Stimulated activated CD4-positive, alpha-beta T cell treated with anti-CD3 and anti-CD28 coated beads, Interleukin-12 subunit alpha, Interleukin-12 subunit beta, amount 100 ng/mL, for 24 hours (primary cell): ENCODE measurements at places on chromosomes 2 and 18.
A peak's percentile ranks its signal among the peaks of the same experiment; 100 is the strongest.

DNA sequence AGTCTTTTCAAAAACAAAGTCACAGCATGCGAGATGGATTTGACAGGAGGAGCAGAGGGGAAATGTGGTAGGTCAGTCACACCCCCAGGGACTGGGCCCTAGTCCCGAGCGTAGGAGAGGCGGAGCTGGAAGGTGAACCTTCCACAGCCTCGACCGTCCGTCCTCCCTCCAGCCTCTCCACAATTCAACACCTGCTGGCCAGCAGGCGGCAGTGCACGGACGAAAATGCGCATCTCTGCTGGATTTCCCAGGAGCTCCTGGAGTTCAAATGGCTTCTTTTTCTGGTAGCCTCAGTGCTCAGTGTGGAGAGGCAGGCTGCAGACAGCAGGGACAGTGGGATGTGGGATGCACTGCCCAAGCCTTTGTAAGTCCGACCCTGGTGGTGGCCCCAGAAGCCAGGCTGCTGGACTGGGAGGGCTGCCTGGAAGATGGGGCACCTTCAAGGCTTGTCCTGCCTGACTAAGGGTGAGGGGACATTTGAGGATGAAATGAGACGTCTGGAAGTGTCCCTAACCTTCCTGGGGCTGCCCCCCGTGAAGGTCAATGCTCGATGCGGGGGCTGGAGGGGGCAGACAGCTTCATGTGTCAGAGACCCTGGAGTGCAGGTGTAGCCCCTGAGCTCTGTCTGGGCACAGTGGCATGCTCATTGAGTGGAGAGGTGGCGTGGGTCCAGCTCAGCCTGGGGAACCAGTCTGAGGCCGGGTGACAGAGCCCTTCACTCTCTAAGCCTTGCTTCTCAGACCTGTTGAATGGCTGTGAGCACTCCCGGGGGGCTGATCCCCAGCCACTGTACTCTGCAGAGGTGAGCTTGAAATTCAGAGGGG, 189.5 kb downstream of the TFCP2L1 start:
- DNase-seq = peak; percentile 17

GRCh38 chr18:35050028-35050546, 8.9 kb downstream of the MAPRE2 start:
- DNase-seq = no peak

DNA sequence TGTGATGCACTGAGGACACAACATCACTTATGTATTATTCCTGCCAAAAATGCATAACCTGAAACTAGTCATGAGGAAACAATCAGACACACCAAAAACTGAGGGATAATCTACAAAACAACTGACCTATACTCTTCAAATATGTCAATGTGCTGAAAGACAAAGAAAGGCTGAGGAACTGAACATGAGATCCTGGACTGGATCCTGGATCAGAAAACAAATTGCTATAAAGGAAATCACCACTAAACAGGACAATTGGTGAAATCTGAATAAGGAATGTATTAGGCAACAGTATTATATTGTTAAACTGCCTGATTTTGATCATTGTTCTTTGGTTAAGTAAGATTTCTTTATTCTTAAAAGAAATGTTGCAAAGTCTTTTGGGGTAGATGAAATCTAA, 28.8 kb downstream of the CUL3 start:
- no peak for DNase-seq

DNA sequence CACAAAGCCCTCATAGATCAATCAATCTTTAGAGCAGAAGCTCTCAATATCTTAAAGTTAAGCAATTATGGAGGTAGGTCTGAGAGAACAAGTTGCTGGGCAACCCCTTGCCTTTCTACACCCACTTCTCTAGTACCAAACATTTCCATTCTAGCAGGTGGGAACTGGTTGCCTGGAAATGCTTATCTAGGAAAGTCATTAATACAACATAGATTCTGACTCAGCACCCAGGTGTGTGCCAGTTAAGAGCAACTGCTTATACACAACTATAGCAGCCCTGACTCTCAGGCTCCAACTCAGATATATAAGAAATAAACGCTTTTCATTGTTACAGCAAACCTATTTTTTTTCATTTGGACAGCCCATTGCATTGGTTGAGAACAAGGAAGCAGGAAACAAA, 237.7 kb downstream of the IRS1 start:
- DNase-seq = no peak

DNA sequence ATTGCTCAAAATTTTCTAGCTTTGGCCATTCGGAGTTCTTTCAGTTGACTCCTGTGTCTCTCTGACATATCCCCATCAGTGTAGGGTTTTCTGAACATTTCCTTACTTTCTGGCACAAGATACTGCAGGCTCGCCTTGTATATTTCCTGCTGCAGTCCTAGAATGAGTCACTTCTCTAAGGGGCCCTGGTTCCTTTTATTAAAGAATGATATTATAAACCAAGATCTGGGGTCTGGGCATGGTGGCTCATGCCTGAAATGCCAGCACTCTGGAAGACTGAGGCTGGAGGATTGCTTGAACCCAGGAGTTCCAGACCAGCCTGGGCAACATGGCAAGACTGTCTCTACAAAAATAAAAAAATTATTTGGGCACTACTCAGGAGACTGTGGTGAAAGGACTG, 3.0 kb upstream of the RPL37A start:
- DNase-seq = no peak

DNA sequence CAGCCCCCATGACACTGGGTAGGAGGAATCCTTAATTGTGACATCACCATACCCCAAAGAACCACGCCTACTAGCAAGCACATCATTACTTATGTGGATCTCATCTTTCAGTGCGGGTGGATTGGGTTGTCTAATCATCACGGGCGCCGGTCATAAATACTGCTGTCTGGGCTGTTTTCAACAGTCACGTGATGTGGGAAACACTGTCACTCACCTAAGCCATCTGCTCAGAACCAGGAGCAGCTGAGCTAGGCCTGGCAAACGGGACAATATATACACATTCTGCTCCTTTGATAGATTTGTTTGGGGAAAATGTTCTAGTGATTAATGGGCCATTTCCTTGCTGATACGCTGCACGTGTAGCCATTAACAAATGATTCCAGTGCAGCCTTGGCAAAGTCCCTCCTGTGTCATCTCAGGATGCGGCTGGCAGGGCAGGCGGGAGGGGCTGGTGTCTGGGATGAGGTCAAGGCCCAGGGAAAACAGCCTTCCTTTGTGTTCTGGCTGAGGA, 145.9 kb upstream of the COPS8 start:
- DNase-seq = no peak

DNA sequence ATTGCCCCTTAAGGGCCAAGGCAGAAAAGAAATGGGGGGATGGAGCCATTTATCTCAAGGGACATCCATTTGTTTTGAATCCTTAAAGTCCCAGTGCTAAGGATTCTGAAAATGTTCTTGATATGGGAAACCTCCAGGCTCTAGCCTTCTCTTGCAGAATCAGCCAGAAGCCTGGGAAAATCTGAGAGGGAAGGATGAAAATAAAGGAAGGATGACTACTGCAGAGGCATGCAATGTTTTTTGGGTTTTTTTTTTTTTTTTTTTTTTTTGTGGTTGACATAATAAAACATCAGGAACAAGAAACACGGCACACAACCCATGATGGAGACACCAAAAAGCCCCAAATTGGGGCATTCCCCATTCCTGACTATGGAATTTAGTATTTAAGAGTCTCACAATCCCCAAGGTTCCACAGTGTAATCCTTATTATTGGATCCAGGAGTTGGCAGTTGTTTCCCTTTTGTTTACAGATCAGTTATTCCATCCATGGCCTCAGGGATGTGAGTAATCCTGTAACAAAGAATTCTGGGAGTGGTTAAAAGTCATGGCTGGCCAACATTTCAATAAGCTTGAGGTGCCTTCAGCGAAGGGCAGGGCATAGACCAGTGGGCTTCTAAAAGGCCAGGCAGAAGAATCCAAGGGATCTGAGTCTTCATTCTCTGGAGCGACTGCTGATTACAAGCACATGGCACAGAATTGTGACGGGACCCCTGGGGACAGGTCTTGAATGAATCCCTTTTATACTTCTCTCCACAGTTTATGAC, 337.5 kb downstream of the GULP1 start:
- DNase-seq = no peak

- DNase-seq = no peak
These were observed 11.9 kb upstream of the DLX2 start for GRCh38 chr2:172114579-172114978.

GRCh38 chr2:228731517-228731916, 539.6 kb downstream of the PID1 start:
- DNase-seq = no peak

- DNase-seq = no peak
These were observed 264.8 kb downstream of the C1D start for GRCh38 chr2:67797801-67798540.

DNA sequence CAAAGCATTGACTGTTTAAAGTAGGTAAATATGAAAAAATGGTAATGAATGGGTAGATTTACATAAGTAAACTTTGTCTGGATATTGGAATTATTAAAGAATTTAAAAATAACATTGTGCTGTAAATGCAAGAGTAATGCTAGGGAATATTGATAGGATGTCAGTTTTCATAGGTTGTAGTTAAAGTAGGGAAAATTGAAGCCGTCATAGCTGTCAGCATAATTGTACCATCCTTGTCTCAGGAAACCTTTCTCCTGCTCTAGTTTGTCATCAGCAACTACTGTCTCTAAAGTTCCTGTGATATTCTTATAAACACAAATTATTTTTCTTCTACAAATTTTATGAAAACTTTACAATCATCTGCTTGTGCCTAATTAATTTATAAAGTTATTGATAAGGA, 10.1 kb upstream of the SPAG16 start:
- no peak for DNase-seq

GRCh38 chr2:64329848-64330247, 124.1 kb upstream of the LGALSL start:
- no peak for DNase-seq

DNA sequence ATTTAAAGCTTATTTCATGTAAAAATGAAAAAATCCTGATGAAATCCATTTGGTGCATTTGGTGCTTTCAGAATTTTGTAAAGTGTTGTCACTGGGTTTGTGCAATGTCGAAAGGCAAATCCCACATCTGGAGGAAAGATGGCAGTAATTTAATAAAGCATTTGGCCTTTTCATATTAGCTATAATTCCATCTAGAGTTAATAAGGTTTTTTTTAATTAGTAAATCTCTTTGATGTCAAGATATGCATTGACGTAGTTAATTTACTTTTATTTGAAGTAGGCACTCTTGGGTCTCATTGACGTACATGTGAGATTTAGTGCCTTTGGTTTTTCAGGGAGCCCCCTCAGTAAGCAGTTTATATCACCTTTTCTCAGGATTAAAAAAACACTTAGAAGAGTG, 12.3 kb upstream of the GAREM1 start:
- no peak for DNase-seq

GRCh38 chr2:104690255-104690984, 163.5 kb upstream of the POU3F3 start:
- no peak for DNase-seq

DNA sequence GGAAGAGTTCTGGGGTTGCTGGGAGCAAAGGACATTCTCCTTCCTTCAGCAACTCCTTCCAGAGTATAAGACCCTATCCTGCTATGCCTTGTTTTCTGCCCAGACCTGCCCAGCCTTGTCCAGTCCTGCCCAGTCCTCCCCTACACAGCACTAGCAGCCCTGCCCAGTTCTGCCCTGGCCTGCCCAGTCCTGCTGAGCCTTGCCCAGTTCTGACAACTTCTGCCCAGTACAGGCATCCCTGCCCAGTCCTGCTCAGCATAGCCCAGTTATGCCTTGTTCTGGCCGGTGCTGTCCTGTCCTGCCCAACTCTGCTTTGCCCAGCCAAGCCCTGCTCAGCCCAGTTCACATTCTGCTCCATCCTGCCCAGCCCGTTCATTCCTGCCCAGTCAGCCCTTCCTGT, 44.9 kb upstream of the ALK start:
- DNase-seq = no peak

- DNase-seq = no peak
These were observed 60.0 kb downstream of the DGKD start for GRCh38 chr2:233414273-233414654.

- no peak for DNase-seq
These were observed 62.7 kb upstream of the TAF1B start for GRCh38 chr2:9780368-9781130.

- DNase-seq = no peak
These were observed 279.2 kb upstream of the THSD7B start for GRCh38 chr2:136486115-136486514.

GRCh38 chr2:182186132-182186735, 200.6 kb downstream of the PPP1R1C start:
- no peak for DNase-seq

DNA sequence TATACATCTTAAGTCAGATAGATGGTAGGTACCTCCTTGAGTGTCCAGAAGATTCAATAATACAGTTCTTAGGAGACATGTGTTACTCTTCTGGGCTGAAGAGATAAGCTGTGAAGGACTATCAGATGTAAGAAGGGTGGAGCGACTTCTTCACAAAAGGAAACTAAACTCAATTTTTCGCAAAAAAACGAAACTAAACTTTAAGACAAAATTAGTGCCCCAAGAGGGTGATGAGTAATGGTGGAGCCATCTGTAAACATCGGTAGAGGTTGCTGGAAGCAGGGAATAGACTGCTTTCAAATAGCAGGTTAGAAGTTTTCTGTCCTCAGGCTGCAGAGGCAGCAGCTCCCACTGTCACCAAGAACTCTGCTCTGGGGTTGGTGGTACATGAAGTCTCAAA, 111.6 kb upstream of the TACR1 start:
- DNase-seq = no peak

GRCh38 chr2:232900811-232901735, 31.0 kb downstream of the SNORC start:
- DNase-seq = no peak

- DNase-seq = peak; percentile 56
These were observed 96.2 kb downstream of the CABLES1 start for GRCh38 chr18:23231340-23232021.

DNA sequence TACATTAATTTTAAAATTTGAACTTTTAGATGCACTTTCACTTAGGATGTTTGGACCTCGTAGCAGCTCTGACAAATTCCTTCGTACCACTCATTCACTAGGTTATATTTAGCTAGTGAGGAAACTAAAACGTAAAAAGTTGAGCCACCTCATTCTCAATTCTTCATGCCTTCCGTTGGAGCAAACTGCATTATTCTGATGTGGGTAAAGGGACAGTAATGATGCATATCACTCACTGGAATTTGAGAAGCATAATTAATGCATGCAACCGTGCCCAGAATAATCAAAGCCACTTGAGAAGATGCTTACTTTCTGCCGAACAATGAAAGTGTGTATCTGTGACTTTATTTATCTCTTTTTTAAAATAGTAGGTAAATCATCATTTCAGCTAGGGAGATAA, 2.2 kb downstream of the CNOT9 start:
- no peak for DNase-seq

GRCh38 chr2:60719331-60719730, 36.7 kb upstream of the PAPOLG start:
- DNase-seq = no peak

DNA sequence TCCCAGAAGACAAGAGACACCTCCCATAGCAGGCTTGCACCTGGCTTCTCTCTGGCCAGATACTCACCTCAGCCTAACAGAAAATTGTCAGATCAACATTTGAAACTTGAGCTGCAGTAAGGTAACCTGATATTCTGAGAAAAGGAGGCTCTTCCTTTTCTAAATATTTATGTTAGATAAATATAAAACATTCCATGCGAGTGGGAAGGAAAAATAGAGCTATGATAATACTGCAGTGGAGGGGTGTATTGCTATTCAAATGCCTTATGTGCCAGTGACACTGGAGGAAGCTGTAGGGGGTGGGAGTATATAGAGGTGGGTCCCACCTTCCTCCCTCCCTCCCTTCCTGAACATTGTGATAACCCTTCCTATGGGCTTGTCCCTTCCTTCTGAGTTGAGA, 515.5 kb upstream of the CHAC2 start:
- DNase-seq = no peak

GRCh38 chr18:457521-458412, 42.7 kb downstream of the COLEC12 start:
- no peak for DNase-seq

- no peak for DNase-seq
These were observed 155.4 kb downstream of the FAM210A start for GRCh38 chr18:13570856-13571495.
